M059J (cell line): ENCODE measurements at places on chromosomes 6 and 20. TPM values are rescaled to one million over a fixed set of nuclear protein-coding genes. Genes with fewer than 3 reads are reported as not detected.

The ZNF334 gene
- total RNA-seq = 1.0 and 1.9 TPM in 2 replicates

The NR2E1 gene
- total RNA-seq = 0.37 and 1.2 TPM in 2 replicates

The CTCFL gene
- total RNA-seq = not detected in 2 replicates

The RIPPLY2 gene
- total RNA-seq = not detected in 2 replicates

The MRS2 gene
- total RNA-seq = 44.8 and 57.8 TPM in 2 replicates

The CD83 gene
- 6.8 and 8.9 TPM in 2 replicates for total RNA-seq

GRCh38 chr20:17530716-17531664, at the start of gene BFSP1:
BFSP1 (minus strand) TSS chr20:17531379; CDS start chr20:17531329, 50 bp downstream.
- peak; percentile 76 for DNase-seq

GRCh38 chr6:22643780-22644179, 74.4 kb downstream of the HDGFL1 start:
- no peak for DNase-seq

DNA sequence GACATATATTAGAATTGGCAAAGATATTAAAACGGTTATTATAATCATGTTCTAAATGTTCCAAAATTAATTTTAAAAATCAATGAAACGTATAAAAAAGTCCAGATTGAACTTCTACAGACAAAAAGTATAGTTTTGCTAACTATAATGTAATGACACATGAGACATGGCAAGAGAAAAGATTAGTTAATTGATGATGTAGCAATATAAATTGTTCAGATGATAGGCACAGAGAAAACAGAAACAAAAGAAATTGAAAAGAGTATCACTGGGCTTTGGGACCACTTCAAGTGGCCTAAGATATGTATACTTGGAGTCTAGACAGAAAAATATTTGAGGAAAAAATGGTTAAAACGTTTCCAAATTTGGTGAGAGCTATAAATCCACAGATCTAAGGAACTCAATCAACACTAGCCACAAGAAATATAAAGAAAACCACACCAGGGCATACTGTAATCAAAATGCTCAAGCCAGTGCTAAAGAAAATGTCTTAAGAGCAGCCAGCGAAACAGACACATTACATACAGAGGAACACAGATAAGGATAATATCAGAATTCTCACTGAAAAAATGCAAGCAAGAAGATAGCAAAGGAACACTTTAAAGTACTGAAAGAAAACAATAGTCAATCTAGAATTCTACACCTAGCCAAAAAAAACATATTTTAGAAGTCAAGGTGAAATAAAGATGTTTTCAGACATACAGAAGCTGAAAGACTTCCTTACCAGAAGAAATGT, 172.6 kb upstream of the FOXQ1 start:
- DNase-seq = no peak

DNA sequence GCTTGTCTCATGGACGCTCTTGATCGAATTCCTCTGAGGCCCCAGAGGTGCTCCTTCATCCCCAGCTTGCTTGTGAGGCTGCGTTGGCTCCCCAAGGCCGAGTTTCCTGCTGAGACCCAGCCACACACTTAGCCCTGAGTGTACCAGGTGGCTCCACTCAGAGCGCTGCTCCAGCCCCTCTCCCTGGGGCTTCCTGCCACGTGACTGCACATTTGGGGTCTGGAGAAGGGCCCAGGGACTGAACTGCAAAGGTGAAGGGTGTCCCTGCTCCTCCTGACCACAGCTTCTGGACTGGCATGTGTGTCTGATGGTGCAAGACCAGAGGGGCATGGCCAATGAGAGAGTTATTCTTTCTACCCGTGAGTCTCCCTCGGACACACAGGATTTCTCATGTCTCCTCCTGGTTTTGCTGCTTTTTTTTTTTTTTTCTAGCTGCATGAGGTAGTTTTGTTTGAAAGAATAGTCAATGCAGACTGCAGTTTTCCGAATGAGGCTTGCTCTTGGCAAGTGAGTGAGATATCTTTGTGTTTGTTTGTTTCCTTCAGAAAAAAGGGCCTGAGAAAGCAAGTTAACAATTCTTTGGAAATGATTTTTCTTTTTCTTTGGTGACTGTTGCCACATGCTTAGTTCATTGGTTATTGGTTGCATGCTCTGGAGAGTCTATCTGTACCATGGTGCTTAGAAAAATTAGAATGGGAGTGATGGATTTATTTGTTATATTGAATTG, 3.1 kb upstream of the ZNF831 start:
- no peak for DNase-seq

- peak; percentile 37 for DNase-seq
Measured at GRCh38 chr6:1113916-1114540, 197.9 kb upstream of the FOXQ1 start.

GRCh38 chr20:63741676-63742380, 2.3 kb downstream of the SLC2A4RG start:
- DNase-seq = no peak

- DNase-seq = peak; percentile 37
Measured at GRCh38 chr6:169495601-169496000, 206.2 kb downstream of the WDR27 start.

GRCh38 chr6:123276546-123276980, 280.5 kb downstream of the CLVS2 start:
- peak; percentile 1 for DNase-seq

DNA sequence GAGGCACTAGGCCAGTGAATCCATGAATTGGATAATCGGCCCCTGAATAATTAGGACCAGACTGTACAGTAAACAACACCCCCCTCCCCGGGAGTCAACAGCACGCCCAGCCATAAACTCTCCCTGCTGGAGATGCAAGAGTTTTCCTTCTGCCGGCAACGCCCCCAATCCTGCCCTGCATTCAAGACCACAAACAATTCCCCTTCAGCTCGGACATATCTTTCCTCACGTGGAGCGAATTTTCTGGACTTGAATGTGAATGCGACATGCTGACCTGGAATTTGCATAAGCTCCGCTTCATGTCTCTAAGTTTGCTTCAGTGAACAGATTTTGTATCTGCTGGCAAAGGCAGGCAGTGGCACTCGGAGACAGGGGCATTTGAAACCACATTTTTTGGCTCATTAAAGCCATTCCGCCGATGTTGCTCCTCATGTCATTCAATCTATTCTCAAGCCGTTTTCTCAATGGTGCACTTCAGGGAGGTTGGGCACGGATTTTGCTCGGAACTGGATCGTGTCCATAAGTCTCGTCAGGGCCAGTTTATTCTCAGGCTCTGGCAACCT, 38.0 kb upstream of the GMPR start:
- DNase-seq = no peak
